ENCODE measurements at places on chromosomes 16 and 17. TPM values are rescaled to one million over a fixed set of nuclear protein-coding genes. Genes with fewer than 3 reads are reported as not detected.
A peak's percentile ranks its signal among the peaks of the same experiment; 100 is the strongest.

The KRT33B gene
- total RNA-seq, result not detected

The CDRT15L2 gene
- not detected for total RNA-seq

GRCh38 chr16:84302111-84302954 lies 7.7 kb downstream of the WFDC1 start:
- no peak for DNase-seq

DNA sequence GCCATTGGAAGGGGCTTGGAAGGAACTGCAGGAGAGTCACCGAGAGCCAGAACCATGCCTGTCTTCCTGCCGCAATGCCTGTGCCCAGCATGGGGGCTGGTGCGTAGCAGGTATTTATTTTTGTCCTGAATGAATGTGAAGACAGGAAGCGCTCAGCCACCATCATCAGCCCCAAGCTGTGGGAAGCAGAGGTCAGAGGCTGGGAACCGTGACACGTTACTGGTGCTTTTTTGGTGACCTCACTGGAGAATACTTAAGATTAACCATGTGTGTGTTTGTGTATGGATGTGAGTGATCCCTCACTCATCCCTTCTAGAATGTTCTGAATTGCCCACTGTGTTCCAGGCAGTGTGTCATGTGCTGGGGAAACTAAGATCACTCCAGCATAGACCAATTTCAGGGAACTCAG lies 343.8 kb downstream of the SNX29 start:
- no peak for DNase-seq

The PRSS36 gene
- 5.7 TPM for total RNA-seq

DNA sequence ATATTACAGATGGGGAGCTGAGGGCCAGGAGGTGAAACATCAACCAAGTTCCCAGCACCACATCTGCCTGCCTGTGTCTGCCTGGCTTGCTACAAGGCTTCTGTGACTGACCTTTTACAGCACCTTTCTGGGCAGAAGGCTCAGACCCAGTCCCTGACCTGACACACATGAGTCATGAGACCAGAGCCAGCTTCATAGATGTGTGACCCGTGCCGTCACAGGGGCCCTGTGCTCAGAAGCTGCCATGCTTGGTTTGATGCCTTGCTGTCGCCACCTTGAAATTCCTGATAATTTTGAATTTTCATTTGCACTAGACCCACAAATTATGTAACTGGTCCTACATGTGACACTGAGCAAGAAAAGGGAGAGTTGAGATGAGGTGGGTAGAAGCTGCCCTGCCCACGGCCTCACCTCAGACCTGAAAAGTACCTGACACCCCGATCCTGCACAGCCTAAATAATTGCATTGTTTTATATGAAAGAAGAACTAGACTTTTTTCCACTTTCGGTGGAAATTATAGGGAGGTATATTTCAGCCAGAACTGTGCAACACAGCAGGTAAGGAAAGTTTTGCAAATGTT lies 13.3 kb upstream of the PECAM1 start:
- DNase-seq, result no peak

The ADORA2B gene
- total RNA-seq, result 0.72 TPM

DNA sequence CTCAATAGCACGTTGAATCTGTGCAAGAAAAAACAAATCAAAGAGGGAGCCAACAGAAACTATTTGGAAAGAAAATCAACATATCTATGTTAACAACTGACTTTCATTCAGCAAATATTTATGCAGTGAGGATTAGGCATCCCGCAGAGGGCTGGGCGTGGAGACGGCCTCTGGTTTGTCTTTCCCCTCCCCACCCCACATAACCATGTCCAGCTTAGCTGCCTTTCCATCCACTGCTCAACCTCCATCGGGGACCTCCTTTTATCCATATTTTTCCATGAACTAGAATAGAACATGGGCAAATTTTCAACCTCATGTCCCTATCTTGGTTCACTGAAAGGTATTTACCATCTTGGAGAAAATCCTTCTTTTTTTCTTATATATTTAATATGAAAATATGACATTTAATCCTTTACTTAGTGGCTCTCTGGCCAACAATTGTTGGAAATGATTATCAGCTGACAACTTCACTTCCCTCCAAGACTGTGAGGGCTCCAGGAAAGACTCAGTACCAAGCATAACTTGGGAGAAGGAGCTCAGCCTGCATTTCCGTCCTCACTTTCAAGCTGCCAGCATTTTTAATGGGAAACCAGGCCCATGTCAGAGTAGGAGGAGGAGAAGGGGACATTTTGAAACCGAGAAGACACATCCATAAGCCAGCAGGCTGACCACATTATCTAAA lies 462.6 kb upstream of the MAF start:
- peak; percentile 20 for DNase-seq

The CD19 gene
- 1.4 TPM for total RNA-seq

Data from mucosa of gallbladder (tissue), 1 donor.